ENCODE measurements at places on chromosomes 6 and 20.

DNA sequence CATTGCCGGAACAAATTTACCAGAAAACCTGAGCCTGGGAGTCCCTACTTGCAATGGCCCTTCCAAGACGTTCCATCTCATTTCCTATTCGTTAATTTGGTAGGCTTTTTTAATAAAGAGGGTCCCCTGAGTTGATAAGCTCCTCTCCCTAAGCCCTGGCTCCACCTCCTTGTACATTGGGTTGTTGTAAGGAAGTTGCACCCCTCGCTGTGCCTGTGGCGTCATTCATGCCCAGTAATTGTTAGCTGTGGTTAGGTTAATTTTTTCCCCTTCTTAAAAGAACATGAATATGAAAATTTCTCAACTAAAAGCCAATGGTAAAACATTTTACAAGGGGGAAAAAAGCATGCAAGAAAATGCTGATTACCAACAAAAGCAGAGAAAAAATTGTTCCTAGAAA is 91.9 kb downstream of the SLC24A3 start:
- DNase-seq = peak; percentile 3

DNA sequence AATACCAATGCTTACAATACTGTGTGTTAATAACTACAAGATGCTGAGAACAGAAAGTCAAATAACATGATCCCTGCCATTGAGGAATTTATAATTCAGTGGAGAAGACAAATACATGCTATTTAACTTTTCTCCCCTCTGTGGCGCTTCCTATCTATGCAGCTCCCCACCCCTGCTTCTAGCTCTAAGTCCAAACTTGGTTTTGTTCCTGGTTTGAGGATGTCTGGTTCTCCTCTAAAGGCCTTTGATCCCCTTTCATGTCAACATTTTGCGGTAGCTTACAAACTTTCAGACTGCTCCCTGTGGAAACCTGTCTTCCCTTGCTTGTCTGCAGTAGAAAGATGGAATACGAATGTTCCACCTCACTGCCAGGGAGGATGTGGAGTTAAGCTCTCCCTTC is 18.4 kb upstream of the REPS1 start:
- no peak for DNase-seq

DNA sequence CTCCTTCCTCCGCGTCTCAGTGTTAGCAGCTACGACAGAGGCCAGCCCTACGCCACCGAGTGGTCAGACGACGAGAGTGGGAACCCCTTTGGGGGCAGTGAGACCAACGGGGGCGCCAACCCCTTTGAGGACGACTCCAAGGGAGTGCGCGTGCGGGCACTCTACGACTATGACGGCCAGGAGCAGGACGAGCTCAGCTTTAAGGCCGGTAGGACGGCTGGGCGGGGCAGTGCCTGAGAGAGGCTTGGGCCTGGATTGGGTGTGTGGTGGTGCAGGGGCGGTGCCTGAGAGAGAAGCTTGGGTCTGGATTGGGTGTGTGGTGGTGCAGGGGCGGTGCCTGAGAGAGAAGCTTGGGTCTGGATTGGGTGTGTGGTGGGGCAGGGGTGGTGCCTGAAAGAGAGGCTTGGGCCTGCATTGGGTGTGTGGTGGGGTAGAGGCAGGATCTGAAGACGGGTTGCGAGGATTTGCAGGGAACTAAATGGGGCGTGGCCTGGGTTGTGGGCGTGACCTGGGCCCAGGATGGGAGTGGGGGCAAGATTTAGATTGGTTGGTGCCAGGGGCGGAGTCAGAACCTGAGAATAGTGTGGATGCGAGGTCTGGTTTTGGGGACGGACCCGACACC is 24.4 kb downstream of the SPDEF start:
- peak; percentile 17 for DNase-seq

DNA sequence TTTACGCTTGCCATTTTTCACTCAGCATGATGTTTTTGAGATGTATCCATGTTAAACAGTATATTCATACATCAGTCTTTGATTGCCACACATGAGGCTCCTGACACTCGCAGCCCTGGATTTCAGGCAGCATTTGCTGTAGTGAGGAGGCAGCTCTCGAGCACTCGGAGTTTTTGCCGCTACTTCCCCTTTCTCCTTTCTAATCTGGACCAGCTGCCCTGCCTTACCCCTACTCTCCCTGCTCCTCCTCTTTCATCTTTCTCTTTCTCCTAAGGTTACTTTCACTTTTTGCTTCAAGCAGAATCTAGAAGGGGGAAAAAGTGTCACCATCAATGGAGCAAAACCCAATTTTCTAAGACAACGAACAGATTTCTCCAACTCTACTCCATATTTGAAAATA is 5.9 kb upstream of the CST3 start:
- no peak for DNase-seq

- DNase-seq = no peak
These were observed 40.1 kb upstream of the PTCHD4 start for GRCh38 chr6:48151142-48151541.

GRCh38 chr6:52364480-52365166 is 2.7 kb downstream of the PAQR8 start:
- DNase-seq = no peak

GRCh38 chr20:37346236-37346534 is 245 bp downstream of the SRC start:
- no peak for DNase-seq

GRCh38 chr6:143966312-143966711 is 41.7 kb downstream of the PLAGL1 start:
- DNase-seq = no peak

DNA sequence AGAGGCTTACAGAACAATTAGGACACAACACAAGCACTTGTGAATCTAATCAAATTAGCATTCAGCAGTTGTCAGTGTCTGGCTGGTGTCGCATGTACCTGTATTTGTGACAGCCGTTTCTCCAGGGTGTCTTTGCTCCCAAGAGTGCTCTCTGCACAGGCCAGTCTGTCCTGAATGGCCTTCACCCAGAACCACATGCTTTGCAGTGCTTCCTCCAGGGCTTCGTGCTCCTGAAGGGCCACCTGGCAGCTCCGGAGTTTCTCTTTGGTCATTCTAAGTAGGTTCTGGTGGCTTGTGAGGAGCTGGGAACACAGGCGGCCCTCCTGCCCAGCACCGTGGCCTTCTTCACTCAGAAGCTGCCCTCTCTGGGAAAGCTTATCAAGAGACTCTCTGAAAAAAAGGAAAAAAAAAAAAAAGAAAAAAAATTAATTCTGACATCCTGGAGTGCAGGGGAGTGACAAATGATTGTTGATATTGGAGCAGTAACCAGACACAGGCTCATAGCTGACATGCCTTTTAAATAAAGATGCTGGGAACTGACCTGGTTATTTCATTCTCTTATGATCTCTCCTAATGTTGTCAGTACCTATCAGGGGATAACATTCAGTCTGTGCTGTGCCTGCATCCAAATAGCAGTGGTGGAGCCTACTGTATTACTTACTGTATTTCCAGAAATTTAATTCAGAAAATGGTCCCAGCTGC is 245.8 kb downstream of the SYNE1 start:
- DNase-seq = no peak

DNA sequence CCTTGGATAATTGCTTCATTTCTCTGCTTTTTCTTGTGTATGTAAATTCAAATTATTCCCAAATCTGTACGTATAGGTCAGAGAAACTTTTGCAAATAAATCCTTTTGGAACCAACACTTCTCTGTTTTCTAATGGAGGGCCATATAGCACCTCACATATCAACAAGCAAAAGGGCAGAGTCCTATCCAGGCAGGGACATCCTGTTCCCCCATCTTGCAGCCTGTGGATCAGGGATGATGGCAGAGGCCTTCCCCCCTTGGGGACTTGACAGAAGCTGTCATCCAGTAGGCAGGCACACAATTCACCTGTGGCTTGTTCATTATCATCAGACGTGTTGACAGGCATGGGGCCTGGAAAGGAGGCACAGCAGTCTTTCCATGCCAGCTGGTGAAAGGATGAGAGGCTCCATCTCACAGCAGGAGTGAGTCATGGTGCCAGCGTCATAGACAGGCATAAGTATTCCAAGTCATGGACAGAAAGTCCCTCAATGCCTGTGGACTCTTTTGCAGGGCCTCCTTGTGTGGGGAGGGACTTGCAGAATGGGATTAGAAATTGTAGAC is 31.8 kb upstream of the PLEKHG1 start:
- DNase-seq = no peak

DNA sequence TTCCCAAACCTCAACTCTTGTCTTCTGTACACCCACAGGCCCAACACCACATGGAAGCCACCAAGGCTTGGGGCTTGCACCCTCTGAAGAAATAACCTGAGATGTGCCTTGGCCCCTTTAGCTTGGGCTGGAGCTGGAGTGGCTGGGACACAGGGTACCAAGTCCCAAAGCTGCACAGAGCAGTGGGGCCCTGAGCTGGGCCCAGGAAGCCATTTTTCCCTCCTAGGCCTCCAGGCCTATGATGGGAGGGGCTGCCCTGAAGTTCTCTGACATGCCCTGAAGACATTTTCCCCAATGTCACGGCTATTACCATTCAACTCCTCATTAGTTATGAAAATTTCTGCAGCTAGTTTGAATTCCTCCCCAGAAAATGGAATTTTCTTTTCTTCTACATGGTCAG is 163.2 kb upstream of the ARID1B start:
- no peak for DNase-seq

DNA sequence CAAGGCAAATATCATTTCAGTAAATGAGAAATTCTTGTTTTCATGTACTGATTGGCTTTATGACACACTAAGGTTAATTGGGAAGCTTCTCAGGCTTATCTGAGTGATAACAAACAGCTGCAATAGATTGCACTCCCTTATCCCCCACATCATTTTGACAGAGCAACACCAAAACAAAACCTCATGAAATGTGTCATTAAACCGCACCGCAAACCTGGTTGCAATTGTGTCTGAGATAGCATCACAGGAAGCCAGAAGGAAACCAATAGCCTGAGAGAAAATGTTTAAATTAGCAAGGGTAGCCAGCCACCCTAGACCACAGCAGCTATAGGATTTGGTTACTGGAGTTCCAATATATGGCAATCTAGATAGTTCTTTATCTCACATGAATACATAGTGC is 31.6 kb upstream of the LAMA4 start:
- peak; percentile 50 for DNase-seq

DNA sequence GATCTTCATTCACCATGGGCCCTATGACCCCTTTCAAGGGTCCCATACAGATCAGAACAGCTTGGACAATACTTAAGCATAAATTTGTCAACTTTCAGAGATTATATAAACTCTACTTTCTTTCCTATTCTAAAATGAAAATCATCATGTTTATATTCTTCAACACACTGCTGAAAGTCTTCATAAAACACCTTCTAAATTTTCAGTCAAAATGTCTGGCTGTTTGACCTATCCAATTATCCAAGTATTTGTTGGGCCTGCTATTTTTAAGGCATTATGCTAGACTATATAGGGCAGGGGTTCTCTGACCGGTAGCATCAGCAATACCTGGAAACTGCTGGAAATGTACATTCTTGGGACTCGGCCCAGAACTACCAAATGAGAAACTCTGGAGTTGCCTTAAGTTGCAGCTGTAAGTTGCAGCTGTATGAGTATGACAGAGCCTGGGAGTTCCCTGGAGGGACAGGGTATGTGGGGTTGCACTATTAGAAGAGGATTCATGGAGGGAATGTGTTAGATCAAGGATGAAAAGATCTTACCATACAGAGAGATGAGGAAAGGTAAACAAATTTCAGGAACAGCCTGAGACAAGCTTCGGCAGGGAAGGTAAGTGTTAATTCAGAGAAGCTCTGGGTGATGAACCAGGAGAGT is 293.0 kb downstream of the ADGB start:
- no peak for DNase-seq

- no peak for DNase-seq
These were observed 7.7 kb upstream of the BACH2 start for GRCh38 chr6:90304308-90304707.

- no peak for DNase-seq
These were observed 320.0 kb downstream of the ADGRG6 start for GRCh38 chr6:142621822-142622221.

GRCh38 chr6:167467793-167468431 is 143.0 kb downstream of the TTLL2 start:
- DNase-seq = no peak

GRCh38 chr6:157054531-157054979 is 268.8 kb downstream of the TMEM242 start:
- DNase-seq = peak; percentile 16

GRCh38 chr20:57879437-57879778 is 169.6 kb upstream of the PMEPA1 start:
- DNase-seq = no peak

DNA sequence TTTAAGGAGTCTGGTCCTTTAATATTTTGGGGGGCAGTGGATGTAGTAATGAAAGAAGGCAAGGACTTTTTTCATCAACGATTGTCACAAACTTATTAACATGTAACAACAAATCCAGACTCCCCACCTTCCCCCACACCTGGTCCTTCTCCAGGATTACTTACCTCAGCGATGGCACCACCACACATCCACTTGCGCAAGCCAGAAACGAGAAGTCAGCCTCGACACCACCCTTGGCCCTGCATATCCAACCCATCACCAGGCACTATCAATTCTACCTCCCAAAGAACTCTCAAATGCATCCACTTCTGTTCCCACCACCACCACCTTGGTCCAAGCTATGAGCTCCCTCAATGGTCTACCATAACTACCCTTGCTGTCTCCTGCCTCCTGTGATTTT is 6.6 kb downstream of the EZR start:
- DNase-seq = peak; percentile 32

DNA sequence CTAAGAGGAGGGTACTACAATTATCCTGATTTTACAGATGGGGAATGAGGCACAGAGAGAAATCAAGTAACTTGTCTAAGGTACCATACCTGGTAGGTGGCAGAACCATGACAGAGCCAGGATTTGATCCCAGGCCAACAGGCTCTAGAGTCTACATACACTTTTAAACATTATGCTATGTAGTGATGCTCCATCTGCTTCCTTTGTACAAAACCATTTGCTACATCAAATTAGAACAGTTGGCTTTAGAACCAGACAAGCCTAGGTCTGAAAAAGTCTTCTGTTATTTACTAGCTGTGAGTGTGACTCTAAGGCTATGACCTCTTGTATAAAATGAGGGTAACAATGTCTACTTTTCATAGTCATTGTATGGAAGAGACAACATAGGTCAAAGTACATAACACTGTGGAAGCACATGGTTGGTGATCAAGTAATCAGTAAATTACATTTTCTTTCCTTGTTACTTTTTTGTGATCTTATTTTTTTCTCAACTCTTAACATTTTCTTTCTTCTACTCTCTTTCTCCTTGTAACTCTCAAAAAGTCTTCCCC is 122.1 kb downstream of the PDSS2 start:
- no peak for DNase-seq

DNA sequence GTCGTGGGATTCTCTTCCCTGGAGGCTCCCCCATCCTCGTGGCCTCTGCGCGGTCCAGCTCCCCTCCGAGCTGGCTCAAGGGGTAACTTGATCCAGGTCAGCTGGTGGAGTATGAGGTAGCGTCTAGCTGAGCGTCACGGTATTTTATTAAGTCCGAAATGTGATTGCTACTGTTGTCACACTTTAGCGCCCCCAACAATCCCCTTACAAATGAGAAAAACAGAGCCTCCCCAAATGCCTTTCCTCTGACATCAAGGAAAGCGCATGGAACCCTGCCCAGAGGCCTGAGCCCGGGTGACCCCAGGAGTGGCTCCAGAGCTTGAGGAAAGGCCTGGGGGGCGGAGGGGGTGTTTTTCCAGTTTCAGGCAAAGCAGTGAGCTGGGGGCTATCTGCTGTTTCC is 192.4 kb downstream of the ZMYND8 start:
- DNase-seq = no peak

Measured in CD4-positive, alpha-beta T cell treated with Interleukin-1 beta for 1 hour (primary cell).